ENCODE measurements at places on chromosomes 2 and 18. TPM values are rescaled to one million over a fixed set of nuclear protein-coding genes. Genes with fewer than 3 reads are reported as not detected.

DNA sequence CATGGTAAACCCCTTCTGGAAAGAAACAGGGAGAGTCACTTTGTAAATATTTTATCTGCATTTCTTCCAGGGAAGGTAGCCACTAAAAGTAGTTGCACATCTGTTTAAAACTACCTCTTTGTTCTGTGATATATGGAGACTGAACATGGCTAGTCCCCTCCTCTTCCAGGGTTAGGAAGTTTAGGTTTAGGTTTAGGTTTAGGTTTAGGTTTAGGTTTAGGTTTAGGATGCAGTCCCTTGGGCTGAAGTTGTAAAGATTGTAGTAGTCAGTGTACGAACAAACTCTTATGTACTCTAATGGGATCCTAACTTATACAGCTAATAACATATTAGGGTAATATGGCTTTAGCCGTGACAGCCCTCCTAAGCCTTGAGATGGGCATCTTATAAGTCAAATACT lies 880.2 kb upstream of the TMEFF2 start:
- DNase-seq, result no peak

- no peak for DNase-seq
Observed at GRCh38 chr18:2535419-2535910, 35.8 kb downstream of the METTL4 start.

DNA sequence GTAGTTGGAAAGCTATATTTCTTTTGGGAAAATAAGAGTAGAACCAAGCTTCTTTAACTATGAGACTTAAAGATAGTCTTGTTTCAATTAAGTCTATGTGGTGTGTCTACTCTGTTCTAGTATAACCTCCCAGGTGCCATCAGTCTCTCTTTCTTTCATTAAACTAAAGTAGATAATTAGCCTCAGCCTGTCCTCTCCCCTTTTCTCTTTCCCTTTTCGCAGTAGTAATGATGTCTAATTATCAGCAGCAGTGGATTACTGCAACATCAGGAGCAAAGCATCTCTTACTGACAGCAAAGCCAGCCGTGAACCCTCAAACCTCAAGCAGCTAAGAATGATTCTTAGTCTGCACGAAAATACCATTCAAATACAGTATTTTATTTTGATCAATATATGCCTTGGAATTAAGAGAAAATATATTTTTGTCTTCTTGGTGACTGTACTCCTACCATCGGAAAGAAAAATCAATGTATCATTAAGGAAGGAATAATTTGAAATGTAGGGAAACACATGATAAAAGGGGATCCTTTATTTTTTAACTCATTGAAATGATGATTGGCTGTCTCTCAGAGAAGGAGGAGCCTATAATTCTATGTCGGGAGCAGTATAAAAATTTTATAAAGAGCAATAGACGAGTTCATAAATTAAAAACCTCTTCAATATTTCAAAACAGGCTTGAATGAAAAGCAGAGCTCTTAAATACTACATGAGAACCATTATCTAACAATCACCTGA lies 4.5 kb downstream of the NOL4 start:
- DNase-seq, result no peak

- no peak for DNase-seq
Observed at GRCh38 chr18:2049986-2050385, 521.3 kb downstream of the METTL4 start.

DNA sequence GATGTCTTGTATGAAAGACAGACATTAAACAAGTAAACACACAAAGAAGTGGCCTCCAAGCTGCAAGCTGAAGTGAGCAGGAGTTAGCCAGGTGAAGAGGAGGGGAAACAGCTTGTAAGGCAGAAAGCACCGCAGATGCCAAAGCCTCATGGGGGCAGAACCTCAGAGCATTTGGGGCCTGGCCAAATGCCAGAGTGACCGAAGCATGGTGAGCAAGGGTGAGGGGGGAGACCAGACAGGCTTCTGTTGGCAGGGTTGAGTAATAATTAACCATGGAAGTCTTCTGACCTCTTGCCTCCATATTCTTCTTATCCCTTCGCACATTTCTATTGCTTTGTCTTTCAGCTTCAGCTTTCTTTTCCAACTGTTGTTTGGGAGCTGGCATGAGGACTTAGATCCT lies 5.6 kb downstream of the QPCT start:
- DNase-seq, result no peak

The HMSD gene
- total RNA-seq, result not detected

Data from HFFc6 (cell line).